ENCODE measurements at places on chromosomes 11 and 22.

DNA sequence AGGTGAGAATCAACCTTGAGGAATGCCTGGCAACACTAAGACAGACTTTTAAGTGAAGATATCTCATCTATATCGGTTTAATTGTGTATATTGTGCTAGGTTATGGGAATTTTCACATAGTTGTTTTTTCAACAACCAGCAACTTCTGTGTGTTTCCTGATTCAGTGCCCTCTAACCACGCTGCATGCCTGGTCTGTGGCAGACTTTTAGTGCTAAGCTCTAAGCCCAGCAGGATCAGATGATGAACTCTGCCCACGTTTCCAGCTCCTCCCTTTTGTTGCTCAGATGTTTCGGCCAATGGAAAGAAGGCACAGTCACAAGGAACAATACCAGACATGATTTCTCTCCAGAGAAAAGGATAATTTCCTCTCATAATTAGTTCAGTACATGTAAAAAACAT lies 1.4 kb upstream of the VWA5A start:
- peaks cover 4% of the 10 kb centered on the region for H3K36me3 ChIP-seq
- DNase-seq = peak; percentile 22
- no peaks in the 10 kb centered on the region for H3K27me3 ChIP-seq
- H3K4me3 ChIP-seq = no peak overlapping the region
- H3K4me1 ChIP-seq = peaks cover 4% of the 10 kb centered on the region
- no peak overlapping the region for H3K27ac ChIP-seq

DNA sequence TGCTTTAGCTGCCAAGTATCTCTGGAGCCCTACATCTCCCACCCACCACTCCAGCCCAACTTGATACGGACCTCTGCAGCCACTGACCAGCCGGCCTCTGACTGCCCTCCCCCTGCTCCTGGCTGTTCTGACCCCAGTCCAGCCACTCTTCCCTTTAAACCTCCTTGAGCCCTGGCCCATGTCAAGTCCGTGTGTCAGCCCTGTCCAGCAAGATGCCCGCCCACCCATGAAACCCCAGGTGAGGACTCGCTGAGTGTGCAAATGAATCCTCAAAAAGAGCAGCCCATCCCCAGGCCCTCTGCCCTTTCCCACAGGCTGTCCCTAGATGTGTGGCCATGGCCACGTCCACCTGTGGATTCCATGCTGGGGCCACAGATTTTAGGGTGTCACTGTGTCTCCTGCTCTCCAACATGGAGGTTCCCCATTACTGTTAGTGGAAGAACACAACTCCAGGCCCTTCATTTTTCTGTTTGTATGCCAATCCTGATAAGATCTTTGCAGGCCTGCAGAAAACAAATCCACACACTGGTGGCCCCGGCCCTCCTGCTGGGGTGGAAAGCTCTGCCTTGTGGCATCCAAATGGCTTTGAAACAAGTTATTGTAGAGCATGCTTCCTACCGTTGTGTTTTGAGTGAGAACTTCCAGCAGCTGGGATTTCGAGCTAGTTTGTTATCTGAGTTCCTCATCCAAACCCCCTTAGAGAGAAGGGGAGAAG lies 22.7 kb upstream of the ADORA2A start:
- DNase-seq = no peak
- no peak overlapping the region for H3K4me3 ChIP-seq
- H3K27me3 ChIP-seq = no peaks in the 10 kb centered on the region
- peaks cover 39% of the 10 kb centered on the region for H3K4me1 ChIP-seq

DNA sequence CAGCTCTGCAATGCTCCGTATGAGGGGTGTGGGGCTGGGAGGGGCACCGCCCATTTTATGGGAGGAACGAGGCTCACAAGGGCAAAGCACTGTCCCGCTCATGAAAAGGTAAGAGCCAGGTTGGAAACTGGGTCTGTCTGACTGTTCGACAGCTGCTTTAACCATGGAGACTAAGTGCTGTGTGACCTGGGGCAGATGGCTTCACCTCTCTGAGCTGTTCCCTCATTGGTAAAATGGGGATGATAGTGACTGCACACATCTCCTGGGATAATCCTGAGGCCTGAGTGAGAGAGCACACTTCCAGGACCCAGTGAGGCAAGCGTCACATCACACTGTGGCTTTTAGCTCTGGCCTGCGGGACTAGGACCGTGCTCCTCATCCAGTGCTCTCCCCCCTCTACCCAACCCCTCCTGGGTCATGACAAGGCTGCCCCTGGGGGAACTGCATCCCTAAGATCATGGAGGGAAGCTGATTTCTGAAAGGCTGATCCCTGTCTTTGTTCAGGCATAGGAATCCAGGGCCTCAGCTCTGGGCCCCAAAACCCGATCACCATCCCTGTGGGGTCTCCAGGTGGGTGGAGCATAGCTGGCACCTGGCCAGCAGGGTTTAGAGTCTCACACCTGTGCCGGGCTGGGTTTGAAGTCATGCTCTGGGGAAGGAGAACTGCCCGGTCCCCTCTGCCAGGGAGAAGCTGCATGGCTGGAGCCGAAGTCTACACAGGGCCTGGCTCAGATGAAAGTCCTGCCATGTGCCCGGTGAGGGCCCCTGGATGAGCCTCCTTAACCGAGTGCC lies 21.3 kb downstream of the FGF3 start:
- peaks cover 2% of the 10 kb centered on the region for H3K27me3 ChIP-seq
- no peak overlapping the region for H3K4me3 ChIP-seq
- DNase-seq = no peak
- no peak overlapping the region for H3K27ac ChIP-seq
- H3K4me1 ChIP-seq = no peaks in the 10 kb centered on the region

DNA sequence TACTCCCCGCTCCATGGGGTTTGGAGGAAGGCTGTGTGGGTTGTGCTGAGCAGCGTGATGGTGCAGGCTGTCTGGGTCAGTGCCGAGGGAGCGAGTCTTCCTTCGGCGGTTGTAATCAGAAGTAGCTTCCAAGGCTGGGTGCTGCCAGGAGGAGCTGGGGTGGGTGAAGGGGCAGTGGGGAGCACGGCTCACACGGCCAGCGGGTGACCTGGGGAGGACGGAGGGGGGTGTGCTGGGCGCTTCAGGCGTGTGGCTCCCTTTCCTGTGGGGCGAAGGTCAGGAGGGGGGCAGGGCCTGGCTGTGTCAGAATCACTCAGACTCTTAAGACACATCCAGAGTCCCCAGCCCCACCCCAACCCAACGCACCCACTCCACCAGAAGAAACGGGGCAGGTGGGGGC lies 60.2 kb downstream of the LRP5 start:
- H3K4me3 ChIP-seq = no peak overlapping the region
- no peaks in the 10 kb centered on the region for H3K27me3 ChIP-seq
- no peak for DNase-seq
- peaks cover 64% of the 10 kb centered on the region for H3K36me3 ChIP-seq
- no peak overlapping the region for H3K27ac ChIP-seq

DNA sequence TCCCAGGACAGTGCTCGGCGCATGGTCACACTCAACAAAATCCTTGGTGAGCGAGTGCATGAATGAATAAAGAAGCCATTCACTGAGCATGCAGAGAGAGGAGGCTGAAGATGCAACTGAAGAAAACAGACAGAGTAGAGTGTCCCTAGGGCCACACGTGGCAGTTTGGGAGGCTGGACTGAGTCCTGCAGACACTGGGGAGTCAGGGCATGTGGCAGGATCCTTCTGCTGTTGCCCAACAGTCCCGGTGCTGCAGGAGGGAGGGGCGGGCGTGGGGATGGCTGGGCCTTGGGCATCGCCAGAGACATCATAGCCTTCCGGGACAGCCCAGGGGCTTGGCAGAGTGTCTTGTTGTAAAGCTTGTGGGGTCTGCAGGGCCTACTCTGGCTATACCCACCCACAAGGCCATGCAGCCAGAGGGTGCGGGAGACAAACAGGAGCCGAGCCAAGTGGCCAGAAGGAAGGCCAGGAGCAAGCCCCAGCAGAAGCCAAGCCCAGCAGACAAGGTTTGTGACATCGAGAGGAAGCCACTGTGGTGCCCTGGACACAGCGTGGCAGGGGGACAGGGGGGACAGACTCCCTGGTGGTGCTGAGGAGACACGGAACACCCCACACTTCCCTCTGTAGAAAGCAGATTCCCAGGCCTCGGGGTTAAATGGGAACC lies 26.7 kb upstream of the FBLN1 start:
- H3K4me3 ChIP-seq = no peak overlapping the region
- no peaks in the 10 kb centered on the region for H3K27me3 ChIP-seq
- peaks cover 8% of the 10 kb centered on the region for H3K4me1 ChIP-seq
- H3K36me3 ChIP-seq = no peaks in the 10 kb centered on the region
- no peak for DNase-seq

GRCh38 chr11:110856996-110857812 lies 145.0 kb upstream of the ARHGAP20 start:
- DNase-seq = no peak
- H3K4me3 ChIP-seq = no peak overlapping the region
- H3K36me3 ChIP-seq = no peaks in the 10 kb centered on the region
- no peaks in the 10 kb centered on the region for H3K27me3 ChIP-seq
- no peak overlapping the region for H3K27ac ChIP-seq

DNA sequence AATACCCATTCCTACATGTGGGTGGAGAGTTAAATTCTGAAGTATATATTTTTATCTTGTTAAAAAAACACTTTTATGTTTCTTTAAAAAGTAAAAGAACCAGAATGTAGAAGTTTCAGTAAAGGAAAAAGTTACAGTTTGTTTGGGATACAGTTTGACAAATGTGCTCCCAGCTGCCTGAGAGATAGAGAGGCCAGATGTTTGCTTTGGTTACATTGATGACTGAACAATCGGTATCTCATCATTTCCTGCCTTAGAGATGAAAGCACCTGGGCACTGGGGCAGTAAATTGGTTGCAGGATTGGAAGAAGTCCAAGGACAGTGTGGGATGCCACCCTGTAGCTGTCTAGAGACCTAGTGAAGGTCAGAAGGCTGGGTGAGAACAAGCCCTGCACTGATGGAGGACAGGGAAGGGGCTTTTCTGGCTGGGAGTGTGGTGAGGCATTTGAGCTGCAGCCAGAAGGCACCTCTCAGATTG lies 16.6 kb downstream of the MED15 start:
- H3K4me1 ChIP-seq = peaks cover 19% of the 10 kb centered on the region
- no peak overlapping the region for H3K27ac ChIP-seq
- peaks cover 37% of the 10 kb centered on the region for H3K36me3 ChIP-seq
- DNase-seq = no peak
- no peaks in the 10 kb centered on the region for H3K27me3 ChIP-seq

GRCh38 chr11:33701302-33702230 lies 940 bp upstream of the C11orf91 start:
- peak overlapping the region; percentile 92 for H3K27ac ChIP-seq
- H3K4me3 ChIP-seq = peak overlapping the region; percentile 42
- H3K36me3 ChIP-seq = no peaks in the 10 kb centered on the region
- H3K27me3 ChIP-seq = peaks cover 4% of the 10 kb centered on the region
- DNase-seq = peak; percentile 35

DNA sequence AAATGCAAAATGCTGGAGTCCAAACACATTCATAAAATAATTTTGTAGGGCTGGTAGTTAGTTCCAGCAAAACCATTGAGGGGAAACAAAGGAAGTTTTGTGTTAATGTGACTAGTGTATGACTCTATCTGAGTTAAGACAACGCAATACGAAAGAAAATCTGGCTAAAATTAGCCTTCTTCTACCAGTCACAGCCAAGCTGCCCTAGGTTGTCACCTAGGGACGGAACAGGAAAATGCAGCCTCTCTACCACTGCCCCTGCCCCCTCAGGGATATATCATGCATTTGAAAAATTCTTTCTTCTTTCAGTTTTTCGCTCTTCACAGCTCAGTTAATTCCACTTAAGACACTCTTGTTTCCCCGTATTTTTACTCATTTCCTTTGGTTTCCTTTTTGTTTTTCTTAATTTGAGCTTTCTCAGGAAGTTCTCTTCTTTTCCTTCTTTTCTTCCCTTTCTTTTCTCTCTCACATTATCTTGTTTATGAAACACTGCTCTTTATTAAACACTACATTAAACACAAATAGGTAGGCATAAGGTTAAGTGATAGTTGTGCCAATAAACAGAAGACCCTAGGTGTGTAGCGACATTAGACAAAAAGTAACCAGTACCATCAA lies 30.6 kb downstream of the KIRREL3 start:
- peaks cover 3% of the 10 kb centered on the region for H3K36me3 ChIP-seq
- H3K27ac ChIP-seq = no peak overlapping the region
- H3K4me3 ChIP-seq = no peak overlapping the region
- H3K4me1 ChIP-seq = peaks cover 13% of the 10 kb centered on the region
- no peaks in the 10 kb centered on the region for H3K27me3 ChIP-seq

DNA sequence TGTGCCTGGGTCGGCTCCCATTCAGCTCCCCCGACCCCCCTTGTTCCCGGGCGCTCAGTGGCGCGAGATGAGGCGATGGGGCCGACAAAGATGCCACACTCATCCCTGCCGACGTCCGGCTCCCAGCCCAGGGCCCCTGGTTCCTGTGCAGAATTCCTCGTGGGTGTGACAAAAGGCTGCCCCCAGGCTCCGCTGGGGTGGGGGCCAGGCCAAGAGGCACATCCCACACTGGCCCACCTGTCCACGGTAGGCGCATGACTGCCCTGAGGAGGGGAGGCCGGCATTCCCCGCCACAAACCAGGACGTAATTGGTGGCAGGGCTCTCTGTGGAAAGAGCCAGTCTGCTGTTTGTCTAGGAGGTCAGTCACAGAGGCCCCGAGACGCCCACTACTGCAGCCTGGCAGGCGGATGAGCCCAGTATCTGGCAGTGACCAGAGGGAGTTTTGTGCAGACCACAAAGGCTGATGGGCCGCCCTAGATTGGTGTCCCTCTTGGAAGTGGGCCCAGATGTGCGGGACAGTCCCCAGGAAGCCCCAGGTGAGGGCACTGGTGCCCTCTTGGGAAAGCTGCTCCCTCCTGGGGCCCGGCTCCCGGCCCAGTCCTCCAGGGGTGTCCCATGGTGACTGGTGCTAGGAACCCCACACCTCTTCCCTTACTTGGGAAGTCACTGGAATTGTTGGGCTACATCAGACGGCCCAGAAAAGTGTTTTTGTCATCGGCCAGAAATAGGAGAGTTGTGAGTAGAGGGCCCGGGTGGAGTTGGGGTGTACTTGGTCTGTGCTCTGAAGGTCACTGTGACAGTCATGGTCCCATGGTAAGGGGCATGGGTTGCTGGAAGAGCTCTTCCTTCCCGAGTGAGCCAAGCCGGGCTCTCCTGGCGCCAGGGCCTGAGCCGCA lies 5.8 kb downstream of the CCND1 start:
- H3K27ac ChIP-seq = no peak overlapping the region
- H3K4me3 ChIP-seq = no peak overlapping the region
- peaks cover 38% of the 10 kb centered on the region for H3K27me3 ChIP-seq

DNA sequence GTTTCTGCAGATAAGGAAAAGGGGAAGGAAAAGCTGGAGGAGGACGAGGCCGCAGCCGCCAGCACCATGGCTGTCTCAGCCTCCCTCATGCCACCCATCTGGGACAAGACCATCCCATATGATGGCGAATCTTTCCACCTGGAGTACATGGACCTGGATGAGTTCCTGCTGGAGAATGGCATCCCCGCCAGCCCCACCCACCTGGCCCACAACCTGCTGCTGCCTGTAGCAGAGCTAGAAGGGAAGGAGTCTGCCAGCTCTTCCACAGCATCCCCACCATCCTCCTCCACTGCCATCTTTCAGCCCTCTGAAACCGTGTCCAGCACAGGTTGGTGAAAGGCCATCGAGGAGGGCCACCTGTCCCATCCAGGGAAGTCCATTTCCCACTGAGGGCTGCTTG lies 5.6 kb downstream of the TEF start:
- no peak overlapping the region for H3K4me3 ChIP-seq
- H3K27ac ChIP-seq = no peak overlapping the region
- DNase-seq = no peak
- peaks cover 8% of the 10 kb centered on the region for H3K4me1 ChIP-seq
- H3K27me3 ChIP-seq = no peaks in the 10 kb centered on the region
